ENCODE measurements at places on chromosomes 6 and 20.

- no peak for DNase-seq
Measured at GRCh38 chr20:63861365-63861934, at the start of gene ABHD16B. ABHD16B (plus strand) TSS chr20:63861498; CDS start chr20:63861541, 43 bp downstream.

- no peak for DNase-seq
Measured at GRCh38 chr20:32443386-32443974, 85.3 kb downstream of the ASXL1 start.

- no peak for DNase-seq
Measured at GRCh38 chr6:4243237-4243636, 107.9 kb upstream of the ECI2 start.

GRCh38 chr6:109242925-109243324 lies 139.3 kb downstream of the CD164 start:
- DNase-seq: no peak

DNA sequence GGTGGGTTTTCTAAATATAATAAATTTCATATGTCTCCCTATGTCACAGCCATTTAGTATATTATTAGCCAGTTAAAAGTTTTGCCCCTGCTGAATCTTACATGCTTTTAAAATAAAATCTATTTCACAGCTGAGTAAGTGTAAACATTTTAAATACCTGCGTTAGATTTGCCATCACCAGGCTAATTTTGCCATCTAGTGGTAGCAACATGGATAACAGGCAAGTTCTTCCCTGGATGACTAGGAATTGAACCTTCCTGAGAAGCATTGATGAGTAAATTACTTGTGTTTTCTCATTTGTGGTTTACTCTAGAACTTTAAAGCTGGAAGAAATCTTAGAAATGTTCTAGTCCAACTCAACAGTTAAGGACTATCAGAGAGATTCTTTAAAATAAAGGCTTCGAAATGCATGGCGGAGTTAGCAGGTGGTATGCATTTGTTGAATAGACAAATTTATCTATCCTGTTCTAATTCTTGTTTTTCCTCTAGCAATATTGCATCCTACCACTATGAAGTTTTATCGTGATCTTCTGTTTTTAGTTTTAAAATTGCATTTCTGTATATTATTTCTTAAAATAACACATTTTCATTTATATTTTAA lies 2.6 kb downstream of the PRSS35 start:
- peak; percentile 63 for DNase-seq

- no peak for DNase-seq
Measured at GRCh38 chr20:43586641-43587040, 4.1 kb upstream of the IFT52 start.

GRCh38 chr20:25061103-25061799 lies 3.3 kb upstream of the ACSS1 start:
- DNase-seq: no peak

DNA sequence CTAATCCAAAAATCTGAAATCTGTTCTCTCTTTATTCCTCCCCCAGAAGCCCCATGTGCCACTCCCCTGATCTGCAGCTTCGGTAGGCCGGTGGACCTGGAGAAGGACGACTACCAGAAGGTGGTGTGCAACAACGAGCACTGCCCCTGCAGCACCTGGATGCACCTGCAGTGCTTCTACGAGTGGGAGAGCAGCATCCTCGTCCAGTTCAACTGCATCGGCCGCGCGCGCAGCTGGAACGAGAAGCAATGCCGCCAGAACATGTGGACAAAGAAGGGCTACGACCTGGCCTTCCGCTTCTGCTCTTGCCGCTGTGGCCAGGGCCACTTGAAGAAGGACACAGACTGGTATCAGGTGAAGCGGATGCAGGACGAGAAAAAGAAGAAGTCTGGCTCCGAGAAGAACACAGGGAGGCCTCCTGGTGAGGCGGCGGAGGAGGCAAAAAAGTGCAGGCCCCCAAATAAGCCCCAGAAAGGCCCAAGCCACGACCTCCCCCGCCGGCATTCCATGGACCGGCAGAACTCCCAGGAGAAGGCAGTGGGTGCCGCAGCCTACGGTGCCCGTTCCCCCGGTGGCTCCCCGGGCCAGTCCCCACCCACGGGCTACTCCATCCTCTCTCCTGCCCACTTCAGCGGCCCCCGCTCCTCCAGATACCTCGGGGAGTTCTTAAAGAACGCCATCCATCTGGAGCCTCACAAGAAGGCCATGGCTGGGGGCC lies 31.5 kb downstream of the HECA start:
- no peak for DNase-seq

DNA sequence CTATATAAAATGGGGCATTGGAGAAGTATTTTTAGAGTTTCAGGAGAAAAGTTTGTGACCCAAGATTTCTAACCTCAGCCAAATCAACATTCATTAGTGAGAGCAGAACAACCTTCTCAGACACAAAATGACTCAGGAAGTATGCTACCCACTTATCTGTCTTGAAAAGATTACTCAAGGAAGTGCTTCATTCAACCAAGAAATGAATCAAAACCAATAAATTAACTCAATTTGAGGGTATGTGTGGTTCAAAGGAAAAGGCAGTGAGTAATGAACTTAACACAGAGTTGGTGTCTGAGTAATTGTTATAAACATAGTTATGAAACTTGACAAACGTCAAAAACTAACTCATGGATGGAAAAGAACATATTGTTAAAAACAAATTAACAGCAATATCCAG lies 227.6 kb downstream of the HAO1 start:
- DNase-seq: no peak

- DNase-seq: no peak
Measured at GRCh38 chr20:59576216-59576953, 28.0 kb upstream of the PHACTR3 start.

DNA sequence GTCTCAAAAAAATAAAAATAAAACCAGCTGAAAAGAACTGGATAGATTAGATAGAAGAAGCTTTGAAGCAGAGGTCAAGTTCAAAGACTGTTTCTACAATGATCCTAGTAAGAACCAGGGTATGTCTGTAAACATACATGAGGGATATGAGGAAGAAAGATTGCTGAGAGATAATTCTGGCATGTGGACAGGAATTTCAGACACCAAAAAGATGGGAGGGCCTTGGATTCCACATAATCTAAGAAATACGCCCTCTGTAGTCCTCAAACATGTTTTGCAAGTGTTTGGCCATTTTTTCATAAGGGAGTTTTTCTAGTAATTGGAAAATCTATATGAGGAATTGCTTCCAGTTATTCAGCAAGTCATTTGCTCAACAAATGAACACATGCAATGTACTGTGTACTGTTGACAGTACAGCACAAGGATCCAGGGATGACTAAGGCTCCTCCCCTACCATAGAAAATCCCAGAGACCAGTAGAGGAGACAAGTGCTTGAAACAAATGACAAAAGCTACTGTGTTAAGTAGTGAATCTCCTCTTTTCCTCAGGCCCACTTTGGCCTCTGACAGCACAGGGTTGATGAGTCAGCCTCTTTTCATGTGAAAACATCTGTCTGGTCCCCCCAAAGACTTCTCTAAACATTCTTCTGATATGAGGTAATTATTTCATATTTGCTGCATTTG lies 795.9 kb downstream of the MAFB start:
- DNase-seq: no peak

- peak; percentile 63 for DNase-seq
Measured at GRCh38 chr6:99016355-99016754, 68.6 kb upstream of the FBXL4 start.

- DNase-seq: no peak
Measured at GRCh38 chr20:46028110-46028509, 905 bp upstream of the SLC12A5 start.

GRCh38 chr6:65161661-65162060 lies 545.4 kb downstream of the EYS start:
- DNase-seq: no peak

DNA sequence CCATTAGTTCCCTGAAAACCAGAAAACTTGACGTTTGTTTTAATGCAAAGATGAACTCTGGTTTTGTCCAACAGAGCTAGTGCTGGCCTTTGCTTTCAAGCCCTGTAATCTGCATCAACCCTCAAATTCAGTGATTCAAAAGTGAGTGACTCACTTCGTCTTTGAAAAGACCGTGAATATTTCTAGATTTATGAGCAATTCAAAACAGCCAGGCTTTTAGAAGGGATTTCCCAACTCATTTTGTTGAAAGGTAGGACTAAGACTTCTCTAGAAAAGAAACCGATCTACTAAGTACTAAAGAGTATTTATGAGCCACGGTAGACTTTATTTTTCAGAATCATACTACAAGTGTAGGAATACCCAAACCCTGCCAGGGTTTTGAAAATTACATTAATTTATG lies 121.5 kb downstream of the UST start:
- DNase-seq: no peak

DNA sequence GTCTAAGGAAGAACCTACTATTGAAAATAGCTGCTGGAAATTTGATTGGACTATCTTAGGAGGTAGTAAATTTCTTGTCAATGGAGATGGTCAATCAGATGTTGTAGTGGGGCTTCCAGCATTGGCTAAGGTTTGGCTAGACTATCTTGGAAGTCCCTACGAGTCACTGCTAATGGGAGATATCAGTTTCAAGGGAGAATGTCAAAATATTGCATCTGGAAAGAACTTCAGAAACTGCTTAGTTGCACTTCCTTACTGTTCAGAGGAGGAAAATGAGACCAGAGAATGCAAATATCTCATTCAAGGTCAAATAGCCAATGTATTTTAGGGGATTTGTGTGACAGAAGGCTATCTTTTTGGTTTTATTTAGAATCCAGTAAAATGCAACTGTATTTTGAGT lies 53.5 kb upstream of the CCN2 start:
- no peak for DNase-seq

GRCh38 chr6:6543181-6543879 lies 45.2 kb upstream of the LY86 start:
- peak; percentile 79 for DNase-seq

- no peak for DNase-seq
Measured at GRCh38 chr6:149593408-149593807, 27.2 kb downstream of the GINM1 start.

DNA sequence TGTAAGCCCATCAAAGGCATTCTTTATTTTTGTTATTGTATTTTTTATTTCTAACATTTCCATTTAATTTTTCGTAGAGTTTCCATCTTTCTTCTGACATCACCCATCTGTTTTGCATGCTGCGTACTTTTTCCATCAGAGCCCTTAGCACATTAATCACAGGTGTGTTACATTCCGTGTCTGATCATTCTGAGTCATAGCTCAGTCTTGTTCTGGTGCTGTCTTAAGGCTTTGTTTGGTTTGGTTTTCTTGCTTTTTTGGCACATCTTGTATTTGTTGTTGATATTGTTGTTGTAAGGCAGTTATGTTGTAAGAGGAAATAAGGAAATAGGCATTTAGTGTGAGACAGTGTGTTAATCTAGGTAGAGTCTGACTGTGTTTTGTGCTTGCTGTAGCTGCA lies 214.6 kb upstream of the CDH4 start:
- no peak for DNase-seq

DNA sequence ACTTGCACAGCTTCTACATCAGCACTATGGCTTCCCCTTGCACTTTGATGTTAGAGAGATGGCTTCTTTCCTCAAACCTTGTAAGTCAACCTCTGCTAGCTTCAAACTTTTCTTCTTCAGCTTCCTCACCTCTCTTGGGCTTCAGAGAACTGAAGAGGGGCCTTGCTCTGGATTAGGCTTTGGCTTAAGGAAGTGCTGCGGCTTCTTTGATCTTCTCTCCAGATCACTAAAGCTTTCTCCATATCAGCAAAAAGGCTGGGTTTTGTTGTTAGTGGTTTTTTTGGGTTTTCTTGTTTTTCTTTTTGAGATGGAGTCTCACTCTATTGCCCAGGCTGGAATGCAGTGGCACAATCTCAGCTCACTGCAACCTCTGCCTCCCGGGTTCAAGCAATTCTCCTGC lies 24.0 kb downstream of the CDK5RAP1 start:
- DNase-seq: no peak

- DNase-seq: no peak
Measured at GRCh38 chr6:36075656-36076055, 48.0 kb downstream of the MAPK14 start.

DNA sequence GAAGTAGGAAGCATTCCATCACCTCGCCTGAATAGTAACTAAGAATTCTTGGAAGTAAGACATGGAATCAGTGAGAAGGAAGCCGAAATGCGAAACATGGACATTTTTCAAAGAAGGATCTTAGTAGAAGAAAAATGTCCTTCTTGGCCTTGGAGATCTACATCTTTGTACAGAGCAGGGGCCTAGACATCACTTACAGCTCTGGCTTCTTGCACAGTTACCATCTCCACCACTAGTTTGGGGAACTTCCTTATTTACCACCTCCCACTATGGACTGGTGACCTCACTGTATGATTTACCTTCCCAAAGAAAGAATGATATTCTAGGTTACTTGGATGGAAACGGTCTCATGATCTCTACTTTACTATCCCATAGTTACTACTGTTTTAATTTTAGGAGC lies 15.7 kb downstream of the CASS4 start:
- DNase-seq: no peak

- no peak for DNase-seq
Measured at GRCh38 chr6:105678516-105678915, 275.6 kb upstream of the PREP start.

GRCh38 chr6:163185744-163186143 lies 228.8 kb upstream of the QKI start:
- DNase-seq: no peak

DNA sequence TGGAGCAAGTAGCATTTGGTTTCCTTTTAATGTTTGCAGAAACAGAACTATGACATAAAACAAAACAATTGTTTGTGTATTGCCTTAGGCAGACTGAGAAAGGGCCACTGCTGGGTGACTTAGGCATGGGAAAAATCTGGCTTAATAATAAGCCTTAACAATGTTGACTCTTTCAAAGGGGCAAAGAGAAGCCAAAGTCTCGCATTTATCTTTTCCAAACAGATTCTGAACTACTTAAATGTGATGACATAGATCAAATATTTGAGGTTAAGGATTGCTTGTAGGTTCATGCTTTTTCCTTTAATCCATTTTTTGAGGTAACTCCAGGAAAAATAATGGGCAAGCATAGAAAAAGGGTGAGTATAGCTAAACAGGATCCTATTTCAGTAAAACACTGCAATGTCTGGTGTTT lies 39.6 kb downstream of the ADAT2 start:
- DNase-seq: no peak

DNA sequence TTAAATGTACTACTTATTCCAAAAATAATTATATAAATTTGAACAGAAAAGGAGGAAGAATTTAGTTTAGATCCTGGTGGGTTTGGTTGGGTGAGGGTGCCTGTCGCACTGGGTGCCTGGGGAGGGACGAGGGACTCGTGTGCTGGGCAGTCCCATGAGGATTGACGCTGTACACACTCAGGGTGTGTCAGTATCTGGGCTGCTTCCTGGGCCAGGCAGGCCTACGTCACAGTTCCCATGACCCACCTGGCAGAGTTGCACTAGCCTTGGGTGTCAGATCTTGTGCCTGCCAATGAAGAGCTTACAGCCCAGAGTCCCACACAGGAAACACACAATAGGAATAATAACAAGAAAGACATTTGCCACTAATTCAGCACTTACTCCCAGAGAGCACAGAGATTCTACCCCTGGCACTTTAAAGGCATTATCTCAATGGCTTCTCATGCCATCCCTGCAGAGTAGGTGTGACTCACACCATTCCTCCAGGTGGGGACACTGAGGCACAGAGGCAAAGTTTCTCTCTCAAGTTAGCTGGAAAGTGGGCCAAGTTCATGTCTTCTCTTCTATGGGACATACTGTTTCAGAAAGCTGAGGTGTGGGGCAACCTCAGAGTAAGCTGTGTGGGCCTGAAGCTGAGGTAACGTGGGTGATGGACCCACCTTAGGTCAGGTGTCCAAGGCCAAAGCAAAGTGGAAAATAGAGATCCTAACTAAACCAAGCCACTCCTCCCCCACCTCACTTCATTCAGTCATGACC lies 1.3 kb upstream of the SDCBP2 start:
- DNase-seq: no peak
